ENCODE measurements at places on chromosomes 2 and 18. TPM values are rescaled to one million over a fixed set of nuclear protein-coding genes. Genes with fewer than 3 reads are reported as not detected.

SF3B6 gene
- polyA plus RNA-seq = 67.5 TPM

ZNF385B gene
- polyA plus RNA-seq = 0.17 TPM

FBXO15 gene
- 3.3 TPM for polyA plus RNA-seq

B4GALT6 gene
- polyA plus RNA-seq = 1.00 TPM

CDKL4 gene
- not detected for polyA plus RNA-seq

REG3A gene
- polyA plus RNA-seq = 0.93 TPM

TMEM150A gene
- polyA plus RNA-seq = 18.8 TPM

CFAP65 gene
- polyA plus RNA-seq = not detected

CERKL gene
- 1.9 TPM for polyA plus RNA-seq

GREB1 gene
- not detected for polyA plus RNA-seq

PRKAG3 gene
- not detected for polyA plus RNA-seq

LRRFIP1 gene
- polyA plus RNA-seq = 44.4 TPM

GYPC gene
- 187 TPM for polyA plus RNA-seq

ALPP gene
- not detected for polyA plus RNA-seq

IL1RN gene
- polyA plus RNA-seq = 11.1 TPM

CAPN14 gene
- polyA plus RNA-seq = 0.56 TPM

DSG1 gene
- not detected for polyA plus RNA-seq

NEU4 gene
- polyA plus RNA-seq = 0.04 TPM

INHBB gene
- polyA plus RNA-seq = 1.5 TPM

All from spleen (tissue), 13 donors.